ENCODE measurements at places on chromosomes 3 and 15.

GRCh38 chr3:10292505-10293419 is at the start of gene GHRL:
TSS of gene GHRL (minus strand) at chr3:10292947. CDS start at chr3:10290180, 2,767 bp downstream.
- peak; percentile 15 for DNase-seq

GRCh38 chr3:72444656-72445223 is 403.5 kb downstream of the SHQ1 start:
- DNase-seq: peak; percentile 74

- no peak for DNase-seq
Measured at GRCh38 chr15:64851503-64851840, 9.8 kb downstream of the PLEKHO2 start.

- DNase-seq: no peak
Measured at GRCh38 chr3:13894096-13894806, 14.4 kb upstream of the WNT7A start.

- no peak for DNase-seq
Measured at GRCh38 chr3:58104712-58105111, 96.5 kb downstream of the FLNB start.

DNA sequence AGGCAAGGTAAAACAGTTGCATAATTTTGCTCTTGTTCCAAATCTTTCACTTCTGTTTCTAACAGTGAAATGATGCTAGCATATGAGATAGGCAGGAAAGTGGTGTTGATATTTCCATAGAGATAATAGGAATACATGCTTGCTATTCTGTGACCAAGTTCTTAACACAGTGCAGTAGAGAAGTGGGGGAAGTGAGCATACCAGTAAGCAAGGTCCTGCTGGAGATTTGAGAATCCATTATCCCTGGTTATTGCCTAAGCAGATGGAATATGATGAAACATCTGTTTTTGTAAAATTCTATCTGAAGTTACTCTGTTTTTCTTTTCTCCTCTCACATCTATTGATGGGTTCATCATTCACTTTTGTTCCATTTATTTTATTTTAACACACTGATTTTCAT is 28.7 kb downstream of the USP8 start:
- no peak for DNase-seq

DNA sequence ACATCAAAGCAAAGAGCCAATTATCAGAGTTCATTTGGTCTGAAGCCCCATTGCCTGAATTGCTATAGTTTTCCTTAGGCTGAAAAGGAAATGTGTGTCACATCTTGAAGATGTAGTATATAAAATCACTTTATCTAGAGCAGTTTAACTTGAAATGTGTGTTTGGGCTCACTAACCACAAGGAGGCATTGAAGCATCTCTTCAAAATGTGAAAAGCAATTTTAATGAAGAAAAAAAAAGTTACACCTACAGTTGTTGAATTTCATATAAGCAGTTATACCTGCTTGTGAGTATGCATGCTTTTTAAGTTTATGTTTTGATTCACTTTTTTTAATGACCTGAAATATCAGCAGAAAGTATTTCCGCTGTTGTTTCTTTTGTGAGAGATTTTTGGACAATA is 129.3 kb downstream of the IQCH start:
- no peak for DNase-seq

- no peak for DNase-seq
Measured at GRCh38 chr3:29088579-29088978, 192.3 kb upstream of the RBMS3 start.

GRCh38 chr15:48384616-48385015 is 53.4 kb downstream of the DUT start:
- DNase-seq: no peak

- DNase-seq: no peak
Measured at GRCh38 chr3:134299185-134299887, 48.7 kb upstream of the RYK start.

- peak; percentile 77 for DNase-seq
Measured at GRCh38 chr3:132726341-132726823, 4.2 kb upstream of the NPHP3 start.

GRCh38 chr15:63809452-63809851 is 24.3 kb downstream of the HERC1 start:
- DNase-seq: no peak

DNA sequence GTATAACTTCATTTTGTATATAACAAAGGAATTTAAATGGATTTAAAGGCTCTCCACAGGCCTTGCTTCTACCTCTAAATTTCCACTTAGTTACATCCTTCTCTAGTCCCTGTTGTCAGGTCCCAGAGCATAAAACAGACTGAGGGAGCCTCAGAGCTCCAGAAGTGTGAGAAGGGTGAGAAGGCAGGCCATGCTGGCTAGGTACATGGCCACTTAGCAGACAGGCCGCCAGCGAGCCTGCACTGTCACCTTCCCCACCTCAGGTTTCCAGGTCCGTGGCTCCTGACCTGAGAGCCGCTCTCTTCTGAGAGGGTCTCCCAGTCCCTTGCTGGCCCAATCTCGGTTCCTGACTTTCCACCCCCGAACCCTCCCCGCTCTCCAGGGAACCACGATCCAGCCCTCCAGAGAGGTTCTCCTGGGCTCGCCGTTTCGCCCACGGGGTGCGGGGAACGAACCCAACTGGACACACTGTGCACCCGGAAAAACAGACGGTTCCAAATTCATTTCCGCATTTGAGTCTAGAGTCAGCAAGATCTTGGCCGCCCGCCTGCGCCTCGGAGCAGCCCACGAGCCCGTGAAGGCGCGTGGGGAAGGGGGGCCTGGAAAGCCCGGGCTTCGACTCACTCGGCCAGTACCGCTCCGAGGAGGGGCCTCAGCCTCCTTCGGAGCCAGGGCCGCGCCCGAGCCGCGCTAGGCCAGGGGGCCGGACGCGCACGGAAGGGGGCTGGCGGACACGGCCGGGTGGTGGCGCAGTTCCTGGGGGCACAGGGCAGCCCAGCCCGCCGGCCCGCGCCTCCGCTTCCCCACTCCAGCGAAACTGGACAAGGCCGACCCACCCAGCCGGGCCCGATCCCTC is 16.7 kb upstream of the SOX2 start:
- DNase-seq: no peak

DNA sequence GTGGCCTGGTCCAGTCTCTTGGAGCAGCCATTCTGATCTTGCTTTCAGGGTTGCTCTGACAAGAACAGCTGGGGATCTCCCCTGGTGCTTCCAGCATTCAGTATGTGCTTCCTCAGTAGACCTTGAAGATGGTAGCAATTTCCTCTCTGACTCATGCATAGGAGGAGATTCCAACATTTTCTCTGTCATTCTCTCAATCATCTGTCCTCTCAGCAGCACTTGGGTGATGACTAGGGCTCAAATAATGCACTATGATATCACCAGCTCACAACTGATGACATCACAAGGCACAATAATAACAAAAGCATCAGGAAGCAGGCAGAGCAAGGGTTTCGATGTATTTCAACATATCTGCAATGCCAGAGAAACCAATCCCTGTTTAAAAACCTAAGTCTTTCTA is 52.7 kb downstream of the NFKBIZ start:
- peak; percentile 51 for DNase-seq

- DNase-seq: no peak
Measured at GRCh38 chr3:41999909-42000308, 38.0 kb upstream of the ULK4 start.

DNA sequence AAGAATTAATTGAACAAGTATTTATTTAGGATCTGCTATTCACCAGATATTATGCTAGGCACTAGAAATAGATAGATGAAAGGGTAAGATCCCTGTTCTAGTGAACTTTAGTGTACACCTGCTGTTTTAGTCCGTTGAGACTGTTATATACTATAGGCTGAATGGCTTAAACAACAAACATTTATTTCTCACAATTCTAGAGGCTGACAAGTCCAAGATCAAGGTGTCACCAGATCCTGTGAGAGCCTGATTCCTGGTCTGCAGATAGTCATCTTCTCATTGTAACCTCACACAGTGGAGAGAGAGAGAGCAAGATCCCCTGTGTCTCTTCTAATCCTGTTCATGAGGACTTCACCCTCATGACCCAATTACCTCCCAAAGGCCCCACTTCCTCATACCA is 281.4 kb upstream of the KCNH8 start:
- no peak for DNase-seq

GRCh38 chr3:197468866-197469382 is 86.8 kb downstream of the BDH1 start:
- no peak for DNase-seq

GRCh38 chr3:129063841-129064482 is 3.4 kb downstream of the GP9 start:
- no peak for DNase-seq

DNA sequence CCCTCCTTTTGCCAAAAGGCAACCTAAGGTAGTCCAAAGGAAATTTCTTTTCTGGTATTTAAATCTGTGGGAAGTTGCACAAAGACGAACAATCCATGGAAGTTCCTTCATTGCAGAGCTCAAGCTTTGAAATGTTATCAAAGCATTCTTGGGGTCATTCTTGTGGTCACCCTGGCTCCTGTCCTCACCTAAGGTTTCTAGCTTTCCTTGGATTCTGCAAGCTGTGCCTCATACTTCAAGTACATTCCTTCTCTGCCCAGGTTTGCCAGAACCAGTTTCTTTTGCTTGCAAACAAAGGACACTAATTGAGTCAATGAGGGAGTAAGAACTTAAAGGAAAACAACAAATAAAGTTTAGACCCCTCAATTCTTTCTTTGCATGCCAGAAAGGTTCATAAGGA is 329.8 kb upstream of the PDZRN3 start:
- no peak for DNase-seq

- no peak for DNase-seq
Measured at GRCh38 chr3:146640955-146641867, 36.1 kb upstream of the PLSCR5 start.
